ENCODE measurements at places on chromosomes 2 and 18. TPM values are rescaled to one million over a fixed set of nuclear protein-coding genes. Genes with fewer than 3 reads are reported as not detected.

The ALK gene
- not detected for total RNA-seq

- DNase-seq, result no peak
Observed at GRCh38 chr2:205079173-205079572, 533.9 kb downstream of the PARD3B start.

GRCh38 chr2:61326423-61326822, 144.5 kb downstream of the USP34 start:
- DNase-seq, result no peak

DNA sequence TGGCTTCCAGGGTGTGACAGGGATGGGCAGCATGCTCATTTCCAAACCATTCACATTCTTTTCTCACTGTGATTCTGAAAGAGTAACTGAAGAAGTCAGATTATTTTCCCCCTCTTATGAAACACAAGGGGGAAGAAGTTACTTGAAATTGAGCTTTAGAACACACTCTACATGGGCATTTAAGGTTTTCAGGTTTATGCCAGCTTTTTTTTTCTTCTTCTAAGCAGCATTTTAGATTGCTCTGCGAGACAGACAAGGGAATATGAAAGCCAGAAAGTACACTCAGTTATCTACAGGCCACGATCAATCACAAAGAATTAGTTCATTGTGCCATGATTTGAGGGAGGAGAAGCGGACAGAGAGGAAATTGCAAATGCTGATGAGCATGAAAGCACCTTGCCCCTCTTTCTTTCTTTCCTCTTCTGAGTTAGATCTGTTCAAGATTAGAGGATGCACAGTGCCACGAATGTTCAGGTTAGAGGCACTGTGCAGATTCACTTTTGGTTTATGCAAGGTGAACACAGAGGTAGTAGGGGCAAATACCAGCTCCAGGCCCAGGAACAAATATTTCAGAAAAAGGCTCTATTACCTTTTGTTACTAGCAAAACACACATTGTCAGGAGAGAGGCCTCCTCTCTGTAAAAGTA, 49.2 kb downstream of the CXCR4 start:
- no peak for DNase-seq

DNA sequence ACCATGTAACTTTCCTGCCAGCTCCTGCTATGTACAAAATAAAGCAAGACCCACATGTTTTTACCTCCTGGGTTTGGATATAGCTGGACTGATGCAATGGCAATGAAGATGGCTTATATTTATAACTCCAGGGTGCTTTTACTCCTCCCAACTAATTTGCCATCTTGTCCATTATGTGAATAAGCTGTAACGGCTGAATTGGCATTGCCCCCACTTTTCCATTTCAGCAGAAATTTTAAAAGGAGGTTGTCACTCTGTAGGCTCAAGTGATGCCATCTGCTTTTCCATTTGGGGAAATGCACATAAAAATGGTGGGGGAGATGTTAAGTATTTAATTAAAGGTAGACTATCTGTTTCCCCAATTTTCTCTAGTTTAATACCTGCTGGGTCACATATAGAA, 345.5 kb downstream of the ERBB4 start:
- DNase-seq, result no peak

DNA sequence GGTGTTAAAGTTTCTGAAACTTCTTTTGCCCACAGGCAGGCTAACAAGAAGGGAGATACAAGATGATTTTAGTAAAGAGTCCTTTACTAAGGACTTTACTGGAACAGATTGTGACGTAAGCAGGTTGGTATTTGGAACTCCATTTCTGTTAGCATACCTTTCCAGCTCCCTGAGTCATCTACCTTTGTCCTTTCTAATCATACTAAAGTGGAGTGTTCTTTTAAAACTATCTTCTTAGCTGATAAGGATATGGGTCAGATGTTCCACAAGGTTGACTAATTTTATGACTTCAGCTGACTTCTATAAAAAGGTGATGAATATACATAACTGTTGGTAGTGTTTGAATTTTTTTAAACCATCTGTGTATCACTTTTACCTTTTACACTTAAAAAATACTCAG, 21.1 kb downstream of the UGP2 start:
- DNase-seq, result no peak

The LAMA1 gene
- 28.7 TPM for total RNA-seq

GRCh38 chr2:70128005-70128404, 40.7 kb downstream of the PCBP1 start:
- no peak for DNase-seq

DNA sequence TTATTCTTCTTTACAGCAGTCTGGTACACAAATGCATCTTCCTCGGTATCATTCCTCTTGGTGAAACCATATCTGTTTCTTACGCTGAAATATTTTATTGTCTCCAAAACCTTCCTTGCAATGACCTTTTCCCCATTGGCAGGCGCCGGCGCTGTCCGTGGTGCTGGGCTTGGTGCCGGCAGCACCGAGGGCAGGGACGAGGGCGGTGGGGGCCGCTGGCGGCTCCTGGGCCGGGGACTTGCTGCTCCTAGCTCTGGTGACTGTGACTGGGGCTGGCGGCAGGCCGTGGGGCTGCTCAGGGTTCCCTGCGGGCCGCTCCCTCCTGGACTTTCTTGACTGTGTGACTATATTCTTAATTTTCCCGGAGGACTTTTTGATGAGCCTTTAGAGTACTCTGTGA, 72.5 kb downstream of the GPR39 start:
- DNase-seq, result peak; percentile 82

The TEX44 gene
- total RNA-seq, result not detected

DNA sequence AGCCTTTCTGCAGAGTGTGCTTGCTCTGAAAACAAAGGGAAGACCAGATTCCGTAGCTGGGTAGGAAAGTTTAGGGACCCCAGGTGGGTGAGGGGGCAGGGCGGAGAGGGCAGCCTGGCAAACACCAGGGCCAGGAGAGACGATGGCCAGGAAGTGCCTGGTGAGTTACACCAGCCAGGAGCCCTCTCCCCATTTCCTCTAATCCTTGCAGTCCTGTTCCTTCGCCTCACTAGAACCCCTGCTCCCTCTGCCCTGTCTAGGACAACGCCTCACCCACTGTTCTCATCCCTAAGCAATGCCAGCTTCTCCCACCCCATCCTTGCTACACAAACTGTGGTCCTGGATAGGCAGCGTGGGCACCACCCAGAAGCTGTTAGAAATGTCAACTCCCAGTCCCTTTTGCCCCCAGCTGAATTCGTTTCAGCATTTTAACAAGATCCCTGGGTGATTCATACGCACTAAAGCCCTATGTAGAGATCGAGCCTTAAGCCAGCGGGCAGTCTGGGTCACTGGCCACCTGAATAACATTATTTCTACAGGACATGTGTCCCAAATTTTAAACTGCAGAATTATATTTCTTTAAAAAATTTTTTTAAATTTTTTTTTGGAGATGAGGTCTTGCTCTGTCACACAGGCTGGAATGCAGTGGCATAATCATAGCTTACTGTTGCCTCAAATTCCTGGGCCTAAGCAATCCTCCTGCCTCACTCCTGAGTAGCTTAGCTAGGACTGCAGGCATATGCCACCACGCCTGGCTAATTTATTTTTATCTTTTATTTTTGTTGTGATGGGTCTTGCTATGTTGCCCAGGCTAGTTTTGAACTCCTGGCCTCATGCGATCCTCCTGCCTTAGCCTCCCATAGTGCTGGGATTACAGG, 10.9 kb downstream of the WIPF1 start:
- no peak for DNase-seq

- no peak for DNase-seq
Observed at GRCh38 chr2:123546353-123546752, 478.7 kb upstream of the CNTNAP5 start.

- DNase-seq, result no peak
Observed at GRCh38 chr2:204228169-204228886, 291.8 kb downstream of the ICOS start.

- no peak for DNase-seq
Observed at GRCh38 chr2:60158262-60158661, 395.2 kb downstream of the BCL11A start.

DNA sequence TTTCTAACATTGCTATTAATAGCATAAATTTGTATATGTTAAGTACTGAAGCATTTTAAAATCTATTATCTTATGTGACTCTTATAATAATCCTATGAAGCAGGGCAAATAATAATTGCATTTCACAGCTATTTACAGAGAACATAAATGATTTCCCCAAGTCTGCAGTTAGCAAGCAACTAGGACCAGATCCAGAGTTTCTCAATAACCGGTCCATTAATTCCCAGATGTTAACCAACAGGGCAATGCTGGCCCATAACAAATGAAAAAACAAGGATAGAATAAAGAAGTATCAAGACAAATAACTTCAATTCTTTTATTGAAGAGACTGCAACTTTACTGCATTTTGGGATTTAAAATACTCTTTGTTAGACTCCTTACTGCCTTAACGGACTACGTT, 91.7 kb upstream of the SPTBN1 start:
- DNase-seq, result no peak

DNA sequence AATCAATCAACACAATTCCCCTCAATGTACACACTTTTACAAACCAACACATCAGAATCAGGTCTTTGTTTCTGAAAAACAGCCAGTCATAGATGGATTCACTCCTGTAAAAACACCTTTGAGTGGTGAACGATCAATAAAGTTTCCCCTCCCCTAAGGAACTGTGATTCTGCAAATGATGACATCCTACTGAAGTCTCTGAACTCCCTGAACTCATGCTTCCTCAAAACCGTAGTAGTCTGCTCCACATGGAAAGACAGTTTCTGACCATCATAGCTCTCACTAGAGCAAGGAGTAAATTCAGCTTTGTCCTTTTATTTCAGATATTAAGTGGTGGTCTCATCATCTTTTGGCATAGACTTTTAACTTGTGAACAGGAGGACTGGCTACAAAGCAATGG, 43.5 kb upstream of the ACTR3 start:
- no peak for DNase-seq

The OXER1 gene
- 1.6 TPM for total RNA-seq
